ENCODE measurements at places on chromosomes 2 and 18.

GRCh38 chr2:236085211-236085610 is 83.0 kb downstream of the GBX2 start:
- DNase-seq = no peak

DNA sequence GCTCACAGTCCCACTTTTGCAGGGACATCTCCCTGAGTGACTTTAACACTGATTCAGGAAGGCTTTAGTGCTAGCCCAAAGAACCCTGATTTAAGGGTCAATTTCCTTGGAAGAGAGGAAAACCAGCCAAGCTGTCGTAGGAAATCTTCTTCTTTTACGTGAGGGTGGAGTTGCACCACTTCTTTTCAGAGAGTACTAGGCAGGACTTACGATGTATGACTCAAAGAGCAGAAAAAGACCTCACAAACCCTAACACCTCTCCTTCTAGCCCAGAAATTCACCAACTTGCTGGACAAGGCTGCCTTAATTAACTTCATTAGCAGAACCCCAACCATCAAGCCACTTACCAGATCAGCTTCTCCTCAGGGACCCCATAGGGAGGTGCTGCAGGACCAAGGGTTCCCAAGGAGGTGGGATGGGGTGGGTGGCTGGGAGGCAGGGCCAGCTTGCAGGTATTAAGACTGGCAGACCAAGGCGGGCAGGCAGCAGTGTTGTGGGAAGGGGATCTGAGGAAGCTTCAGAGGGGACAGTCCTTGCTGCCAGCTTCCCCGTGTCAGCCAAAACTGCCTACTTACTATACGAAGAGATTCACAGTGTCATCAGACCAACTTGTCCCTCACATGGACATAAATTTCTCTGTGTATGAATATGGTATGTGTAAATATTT is 6.7 kb downstream of the SERPINB2 start:
- DNase-seq = no peak

GRCh38 chr2:178284613-178285286 is 90.4 kb downstream of the OSBPL6 start:
- DNase-seq = no peak

DNA sequence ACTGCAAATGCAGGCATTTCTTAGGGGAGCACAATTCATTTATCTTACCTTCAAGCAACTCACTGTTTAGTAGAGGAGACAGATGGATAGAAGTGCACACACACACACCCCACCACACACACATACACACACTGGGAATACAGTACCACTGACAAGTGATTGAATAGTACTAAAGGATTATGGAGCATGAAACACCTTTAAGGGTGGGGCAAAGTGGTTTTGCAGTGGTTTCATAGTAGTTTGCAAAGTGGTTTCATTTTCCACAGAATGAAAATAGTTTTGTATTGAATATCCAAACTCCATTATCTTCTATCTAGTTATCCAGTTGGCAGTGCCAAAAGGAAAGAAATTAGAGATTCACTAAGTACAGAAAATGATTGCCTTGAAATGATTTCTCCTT is 18.9 kb downstream of the KIF5C start:
- no peak for DNase-seq

- no peak for DNase-seq
These were observed 15.7 kb upstream of the MBP start for GRCh38 chr18:77148289-77148688.

GRCh38 chr18:59660786-59661743 is 36.2 kb downstream of the CCBE1 start:
- DNase-seq = no peak

GRCh38 chr2:231931481-231931915 is 5.3 kb upstream of the NPPC start:
- no peak for DNase-seq

DNA sequence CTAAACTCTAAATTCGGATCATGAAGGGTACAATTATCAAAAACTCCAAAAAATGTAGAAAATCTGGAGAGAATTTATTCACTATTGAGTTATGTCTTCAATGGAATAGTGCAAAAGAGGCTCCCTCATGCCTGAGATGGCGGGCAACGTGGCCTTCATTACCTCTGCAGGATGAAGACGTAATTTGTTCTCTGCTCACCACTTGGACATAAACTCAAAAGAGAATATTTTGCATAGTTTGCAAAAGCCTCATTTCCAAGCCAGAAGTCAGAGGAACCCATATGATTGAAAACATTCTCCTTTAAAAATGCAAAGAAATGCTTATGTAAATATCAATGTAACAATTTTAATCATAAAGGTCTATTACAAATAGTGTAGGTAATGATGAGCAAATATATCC is 58.7 kb downstream of the SLC25A12 start:
- no peak for DNase-seq

- DNase-seq = no peak
These were observed 582.9 kb upstream of the PIK3C3 start for GRCh38 chr18:41372046-41372665.

DNA sequence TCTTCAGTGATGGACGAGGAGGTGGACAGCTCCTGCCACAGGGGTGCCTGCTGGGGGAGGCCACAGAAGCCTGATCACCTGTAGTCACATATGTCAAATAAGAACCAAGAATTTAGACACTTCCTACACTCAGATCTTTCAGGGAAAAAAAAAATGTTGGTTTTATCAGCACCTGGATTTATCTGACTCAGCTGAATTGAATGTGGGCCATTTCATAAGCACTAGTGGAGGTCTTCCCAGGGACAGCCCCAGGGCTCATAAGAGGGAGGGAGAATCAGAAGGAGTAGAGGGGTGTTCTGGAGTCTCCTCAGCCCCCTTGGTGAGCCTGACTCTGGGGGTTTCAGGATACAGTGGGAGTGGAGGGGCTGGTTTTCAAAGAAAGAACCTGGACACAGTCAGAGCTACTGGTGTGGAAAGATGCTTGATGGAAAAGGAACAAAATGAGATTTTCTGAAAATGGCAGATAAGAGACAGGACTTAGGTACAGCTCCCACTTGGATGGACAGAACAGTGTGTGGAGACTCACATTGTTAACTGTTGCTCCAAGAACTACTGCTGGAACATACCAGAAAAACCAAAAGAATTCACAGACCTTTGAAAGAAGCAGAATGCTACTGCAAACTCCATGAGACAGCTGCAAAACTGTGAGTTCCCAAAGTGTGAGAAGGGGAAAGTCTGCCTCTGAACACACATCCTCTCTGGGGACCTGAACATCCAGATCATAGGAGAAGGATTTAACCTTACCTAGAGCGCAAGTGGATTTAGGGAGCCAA is 45.4 kb downstream of the LCT start:
- DNase-seq = no peak

- no peak for DNase-seq
These were observed 9.4 kb downstream of the DNPEP start for GRCh38 chr2:219378163-219378851.

- no peak for DNase-seq
These were observed 42.1 kb downstream of the MTCL1 start for GRCh38 chr18:8747440-8747937.

DNA sequence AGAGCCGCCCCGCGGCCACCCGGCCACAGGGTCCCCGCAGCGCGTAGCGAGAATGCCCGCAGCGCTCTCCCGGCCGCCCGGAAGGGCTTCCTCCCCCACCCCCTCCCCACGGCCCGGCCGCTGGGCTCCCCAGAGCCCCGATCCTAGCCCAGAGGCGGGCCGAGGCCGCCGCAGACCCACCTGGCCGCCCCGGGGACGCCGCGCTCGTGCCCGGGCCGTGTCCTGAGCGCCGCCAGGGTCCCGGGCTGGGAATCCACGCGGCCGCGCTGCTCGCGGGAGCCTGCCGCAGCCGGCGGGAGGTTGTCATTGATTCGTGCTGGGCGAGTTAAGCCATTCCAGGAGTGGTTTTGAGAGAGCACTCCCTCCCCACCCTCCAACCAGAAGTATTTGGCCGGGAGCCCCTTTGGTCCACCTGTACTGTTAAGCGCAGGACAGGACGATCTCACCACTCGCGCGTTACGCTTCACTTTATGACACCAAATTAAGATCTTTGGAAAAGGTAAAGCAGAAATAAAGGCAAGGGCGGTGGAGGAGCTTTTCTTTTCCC is 206.4 kb upstream of the SMAD2 start:
- no peak for DNase-seq

DNA sequence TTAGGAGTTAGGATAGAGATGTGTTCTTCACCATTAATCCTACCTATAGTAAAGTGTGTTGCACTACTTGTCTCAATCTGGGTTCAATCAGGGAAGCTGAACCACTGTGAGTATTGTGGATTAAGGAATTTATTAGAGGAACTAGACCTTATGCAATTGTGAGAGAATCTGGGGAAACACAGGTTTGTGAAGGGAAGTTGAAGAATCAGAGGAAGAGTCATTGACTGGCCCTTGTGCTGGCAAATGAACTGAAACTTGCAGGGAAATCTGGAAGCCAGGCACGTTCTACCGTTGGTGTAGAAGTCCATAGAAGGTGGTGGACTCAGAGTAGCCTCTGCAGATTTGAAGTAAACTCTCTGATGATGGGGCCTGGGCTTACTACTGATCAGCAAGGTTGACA is 44.7 kb upstream of the HK2 start:
- DNase-seq = peak; percentile 87

DNA sequence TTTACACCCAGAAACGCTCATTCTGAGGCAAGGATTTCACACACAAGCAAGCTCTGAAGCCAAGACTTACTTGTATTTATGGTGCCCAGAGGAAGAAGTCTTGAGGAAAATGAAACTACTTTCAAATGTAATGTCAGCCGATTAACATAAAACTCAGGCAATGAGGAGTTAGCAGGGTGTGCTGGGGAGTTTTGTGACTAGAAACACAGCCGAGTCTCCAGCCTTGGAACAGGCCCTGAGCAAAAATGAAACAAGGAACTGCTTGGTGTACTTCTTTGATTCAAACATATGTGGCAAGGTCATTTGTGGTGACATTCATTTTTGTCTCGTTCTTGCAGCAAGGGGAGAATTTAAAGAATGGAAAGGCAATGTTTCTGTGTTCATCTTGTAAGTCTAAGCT is 4.5 kb downstream of the DYTN start:
- DNase-seq = peak; percentile 78

DNA sequence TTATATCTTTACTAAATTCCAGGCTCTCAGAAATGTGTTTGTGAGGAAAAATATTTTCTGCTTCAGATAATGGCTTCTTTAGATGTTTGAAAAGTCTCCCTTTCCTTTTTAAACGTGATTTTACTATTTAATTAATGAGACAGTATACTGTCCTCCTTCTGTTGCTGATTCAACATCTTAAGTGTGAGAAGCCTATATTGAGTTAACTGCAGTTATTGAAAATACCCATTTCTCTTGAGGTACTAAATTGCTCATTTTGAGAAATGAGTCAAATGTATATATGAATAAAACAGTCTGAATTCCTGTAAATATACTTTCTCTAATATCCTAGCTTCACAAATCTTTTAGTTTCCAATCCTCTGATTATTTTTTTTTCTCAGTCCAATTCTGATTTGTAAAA is 470.2 kb downstream of the PTPRM start:
- DNase-seq = no peak

- DNase-seq = no peak
These were observed 1101.4 kb downstream of the CBLN2 start for GRCh38 chr18:71442731-71443141.

DNA sequence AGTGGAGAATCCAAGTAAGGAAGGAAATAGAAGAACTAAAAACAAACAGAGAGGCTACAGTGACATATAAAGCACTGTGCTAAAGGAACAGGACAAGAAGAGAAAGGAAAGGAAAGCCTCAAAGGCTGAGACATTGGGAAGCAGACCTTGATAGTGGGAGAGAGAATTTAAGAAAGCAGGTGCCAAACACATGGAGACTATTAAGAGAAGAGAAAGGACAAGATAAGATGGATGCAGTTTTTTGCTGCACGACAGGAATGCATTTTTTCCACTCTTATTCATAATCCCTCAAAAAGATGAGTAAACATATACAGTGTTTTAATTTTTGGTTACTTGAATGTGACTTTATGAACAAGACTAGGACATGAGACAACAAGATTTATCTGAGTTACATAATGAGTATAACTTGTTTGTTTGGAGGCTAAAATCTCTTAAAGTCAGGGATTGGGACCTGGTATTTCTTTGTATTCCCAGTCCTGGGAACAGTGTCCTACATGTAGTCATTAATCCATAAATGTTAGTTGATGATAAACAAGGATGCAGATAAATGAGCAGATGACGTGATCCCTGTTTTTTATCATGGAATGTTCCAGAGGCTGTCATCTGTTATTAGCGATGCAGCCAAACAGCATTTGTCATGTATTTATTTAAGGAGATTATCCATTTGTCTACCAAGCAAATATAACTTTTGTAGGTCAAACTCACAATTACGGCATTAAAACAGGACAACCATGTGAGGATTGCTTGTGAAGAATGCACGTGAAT is 141.7 kb downstream of the DNER start:
- no peak for DNase-seq

- DNase-seq = peak; percentile 69
These were observed 98.7 kb downstream of the ACVR1 start for GRCh38 chr2:157777427-157777826.

GRCh38 chr2:217599906-217600305 is 402.9 kb downstream of the TNS1 start:
- peak; percentile 22 for DNase-seq

GRCh38 chr2:167100506-167100905 is 212.2 kb downstream of the XIRP2 start:
- no peak for DNase-seq

DNA sequence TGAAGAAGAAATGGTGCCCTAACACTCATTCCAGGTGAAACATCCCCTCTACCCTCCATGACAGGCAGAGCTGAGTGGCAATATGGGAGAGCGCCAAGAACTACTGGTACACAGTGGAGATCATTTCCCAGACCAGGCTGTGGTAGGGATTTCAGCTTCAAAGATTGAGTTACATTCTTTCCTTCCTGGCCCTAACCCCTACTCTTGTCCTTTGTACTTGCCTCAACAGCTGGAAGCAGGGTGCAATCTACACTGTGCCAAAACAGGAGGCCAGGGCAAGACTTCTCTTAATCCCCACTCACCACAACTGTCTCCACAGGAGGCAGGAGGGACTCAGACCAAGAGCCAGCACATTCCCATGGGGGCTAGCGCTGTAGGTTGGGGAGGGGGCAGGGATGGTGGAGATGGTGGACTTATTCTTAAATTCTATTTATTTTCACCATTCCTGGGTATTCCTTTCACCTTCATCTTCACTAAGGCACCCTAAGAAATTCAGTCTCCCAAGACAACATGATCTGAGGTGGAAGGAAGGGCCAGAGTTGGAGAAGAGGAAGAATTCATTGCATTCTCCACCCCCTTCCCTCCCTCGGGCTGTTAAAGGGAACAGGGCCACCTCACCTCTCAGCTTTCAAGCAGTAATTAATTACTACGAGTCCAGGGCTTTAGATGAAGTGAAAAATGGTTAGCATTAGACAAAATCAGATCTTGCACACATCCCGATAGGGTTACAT is 65.9 kb downstream of the AAK1 start:
- no peak for DNase-seq

- no peak for DNase-seq
These were observed 23.7 kb downstream of the EFEMP1 start for GRCh38 chr2:55899881-55900280.

DNA sequence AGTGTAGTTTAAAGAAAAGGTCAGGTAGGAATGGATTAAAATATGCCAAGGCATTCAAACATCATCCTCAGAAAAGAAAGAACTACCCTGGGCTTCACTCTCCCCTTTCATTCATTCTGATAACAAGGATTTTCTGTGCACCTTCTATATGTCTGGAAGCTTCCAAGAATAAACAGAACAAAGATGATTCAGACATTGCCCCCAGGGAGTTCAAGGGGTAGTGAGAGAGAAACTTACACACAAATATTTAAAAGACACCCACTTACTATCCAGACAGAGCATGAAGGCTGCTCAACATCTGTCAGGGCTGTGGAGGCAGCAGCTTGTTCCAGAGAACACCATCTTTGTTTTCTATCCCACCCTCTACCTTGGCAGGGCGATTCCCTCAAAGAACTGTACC is 140.5 kb downstream of the ALK start:
- no peak for DNase-seq

All from suppressor macrophage treated with lipopolysaccharide for 4 hours (primary cell).